OCI-M1 (cell line): ENCODE measurements at places on chromosomes 1 and 21.

DNA sequence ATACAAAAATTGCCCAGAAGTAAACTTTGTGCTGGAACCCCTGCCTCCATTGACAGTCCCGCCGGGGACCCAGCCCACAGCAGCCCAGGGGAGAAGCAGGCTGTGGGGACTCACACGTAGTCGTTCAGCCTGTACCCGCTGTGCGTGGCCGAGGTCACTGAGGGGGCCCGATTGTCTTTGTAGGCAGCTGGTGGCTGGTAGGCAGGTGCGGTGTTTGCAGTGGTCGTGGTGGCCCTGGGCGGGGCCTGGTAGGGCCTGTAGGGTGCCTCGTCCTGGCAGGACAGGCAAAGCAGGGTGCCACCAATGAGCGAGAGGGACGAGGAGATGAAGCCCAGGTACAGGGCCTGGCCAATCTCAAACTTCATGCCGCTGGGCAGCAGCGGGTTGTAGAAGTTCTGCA lies 19.1 kb downstream of the CLDN14 start:
- no peak for DNase-seq

DNA sequence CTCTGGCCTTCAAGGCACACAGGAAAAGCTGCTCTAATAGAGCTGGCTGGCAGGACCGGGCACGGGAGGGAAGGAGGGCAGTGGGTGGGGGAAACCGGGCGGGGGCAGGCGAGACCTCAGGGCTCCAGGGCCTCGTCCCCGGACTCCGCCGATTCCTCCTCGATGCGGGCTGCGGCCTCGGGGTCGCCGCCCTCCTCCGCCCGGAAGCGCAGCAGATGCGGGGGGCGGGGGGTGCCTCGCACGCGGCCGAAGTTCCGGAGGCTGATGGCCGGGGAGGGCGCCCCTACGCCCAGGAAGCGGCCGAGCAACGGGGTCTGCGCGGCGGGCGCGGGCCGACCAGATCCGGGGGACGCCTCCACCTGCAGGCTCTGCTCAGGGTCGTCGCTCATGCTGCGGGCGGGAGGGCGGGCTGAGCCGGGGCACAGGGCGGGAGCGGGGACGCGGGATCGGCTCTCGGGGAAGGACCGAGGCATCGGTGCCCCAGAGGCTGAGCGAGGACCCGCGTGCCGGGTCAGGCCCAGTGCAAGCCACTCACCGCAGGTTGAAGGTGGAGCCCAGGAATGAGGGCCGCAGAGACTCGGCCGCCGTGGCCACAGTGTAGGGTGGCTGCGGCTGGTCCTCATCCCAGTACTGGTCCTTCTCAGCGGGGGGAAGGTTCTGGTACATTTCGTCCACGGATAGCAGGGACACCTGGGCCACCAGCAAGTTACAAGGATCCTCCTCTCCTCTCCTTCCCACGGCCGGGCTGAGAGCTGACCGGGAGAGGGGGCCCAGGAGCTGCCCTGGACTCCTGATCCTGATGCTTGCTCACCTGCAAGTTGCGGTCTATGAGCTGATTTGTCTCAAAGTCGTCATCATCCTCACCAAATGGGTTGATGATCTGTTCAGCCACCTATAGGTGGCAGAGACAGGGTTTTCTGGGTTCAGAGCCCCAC lies 3.6 kb downstream of the BEST4 start:
- no peak for DNase-seq

GRCh38 chr21:25385911-25386474 lies 221.3 kb downstream of the MRPL39 start:
- peak; percentile 72 for DNase-seq

- DNase-seq: no peak
Observed at GRCh38 chr1:115113766-115114165, 24.5 kb upstream of the TSPAN2 start.

DNA sequence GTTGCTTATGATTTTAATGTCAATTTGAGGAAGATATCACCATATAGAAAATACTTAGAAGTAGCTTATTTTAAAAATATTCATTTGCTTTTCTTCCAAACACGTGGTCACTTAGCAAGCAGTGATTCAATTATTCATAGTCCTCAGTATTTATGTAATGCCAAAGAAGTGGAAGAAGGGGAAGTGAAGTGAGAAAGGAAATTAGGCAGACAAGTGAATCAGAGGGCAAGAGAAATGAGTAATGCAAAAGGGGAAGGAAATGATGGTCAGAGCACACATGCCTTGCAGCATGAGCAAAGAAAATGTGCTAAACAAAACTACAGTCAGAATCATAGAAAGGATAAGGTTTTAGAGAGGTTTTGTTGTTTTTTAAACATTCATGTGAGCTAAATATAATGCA lies 31.8 kb downstream of the SDCCAG8 start:
- DNase-seq: peak; percentile 85

- DNase-seq: no peak
Observed at GRCh38 chr1:29256979-29257804, 20.9 kb downstream of the PTPRU start.

DNA sequence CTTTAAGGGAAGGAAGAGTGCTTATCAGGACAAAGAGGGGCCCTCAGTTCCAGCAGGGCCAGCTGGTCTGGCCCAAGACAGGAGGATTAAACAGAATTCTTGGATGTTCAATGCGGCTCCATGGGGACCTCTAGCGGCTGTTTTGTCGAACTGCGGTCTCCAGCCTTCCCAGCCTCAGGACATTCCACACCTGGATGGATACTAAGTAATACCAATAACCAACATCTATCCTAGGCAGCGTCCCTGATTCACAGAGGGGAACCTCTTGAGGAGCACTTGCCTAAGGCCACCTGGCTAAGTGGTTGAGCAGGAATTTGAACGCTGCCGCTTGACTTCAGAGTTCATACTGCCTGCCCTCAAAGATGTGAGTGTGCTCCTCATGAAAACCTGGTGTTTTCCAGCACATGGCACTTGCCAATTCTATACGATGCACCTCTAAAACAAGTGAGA lies 15.5 kb upstream of the CD247 start:
- DNase-seq: peak; percentile 87

DNA sequence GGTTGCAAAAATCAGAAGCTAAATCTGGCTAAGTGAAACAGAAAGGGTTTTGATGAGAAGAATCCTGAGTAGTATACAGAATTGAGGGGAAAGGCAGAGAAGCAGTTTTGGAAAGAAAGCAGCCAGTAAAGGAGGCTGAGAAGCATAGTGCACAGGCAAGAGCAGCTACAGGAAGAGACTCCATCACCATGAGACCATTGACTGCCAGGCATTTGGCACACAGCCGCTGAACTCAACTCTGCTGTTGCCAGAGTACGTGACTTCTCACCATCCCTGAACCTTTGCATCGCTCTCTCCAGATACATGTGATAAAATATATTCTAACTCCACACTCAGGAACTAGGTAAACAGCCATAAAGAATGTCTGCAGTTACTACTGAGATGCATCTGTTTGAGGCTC lies 128.3 kb upstream of the C1orf21 start:
- DNase-seq: peak; percentile 22

- DNase-seq: no peak
Observed at GRCh38 chr1:48794816-48795215, 18.1 kb upstream of the BEND5 start.

DNA sequence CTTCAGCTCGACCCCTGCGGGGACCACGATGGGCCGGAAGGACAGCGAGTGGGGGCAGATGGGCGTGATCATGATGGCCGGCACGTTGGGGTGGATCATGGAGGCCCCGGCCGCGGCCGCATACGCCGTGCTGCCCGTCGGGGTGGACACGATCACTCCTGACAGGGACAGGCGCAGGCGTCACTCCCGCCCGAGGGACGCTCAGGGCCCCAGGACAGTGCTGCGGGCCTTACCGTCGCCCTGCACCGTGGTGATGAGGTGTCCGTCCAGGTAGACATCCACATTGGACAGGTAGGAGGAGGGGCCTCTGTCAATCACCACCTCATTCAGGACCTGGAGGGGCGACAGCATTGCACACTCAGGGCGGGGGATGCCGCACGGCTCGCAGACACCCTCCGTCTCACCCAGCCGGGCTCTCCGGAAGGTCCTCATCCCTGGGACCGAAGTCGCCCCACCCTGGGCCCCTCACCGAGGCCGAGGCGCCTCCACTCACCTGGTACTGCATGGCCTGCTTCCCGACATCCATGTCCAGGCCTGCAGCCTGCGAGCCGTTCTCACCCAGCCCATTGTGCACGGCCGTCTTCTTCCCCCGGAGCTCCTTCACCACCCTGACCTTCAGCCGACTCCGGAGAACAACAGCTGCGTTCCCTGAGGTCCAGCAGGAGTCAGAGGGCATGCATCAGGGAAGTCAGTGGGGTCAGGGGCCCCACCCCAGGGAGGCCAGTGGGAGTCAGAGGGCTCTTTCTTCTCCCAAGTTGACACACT lies 24.0 kb downstream of the NADK start:
- DNase-seq: no peak

DNA sequence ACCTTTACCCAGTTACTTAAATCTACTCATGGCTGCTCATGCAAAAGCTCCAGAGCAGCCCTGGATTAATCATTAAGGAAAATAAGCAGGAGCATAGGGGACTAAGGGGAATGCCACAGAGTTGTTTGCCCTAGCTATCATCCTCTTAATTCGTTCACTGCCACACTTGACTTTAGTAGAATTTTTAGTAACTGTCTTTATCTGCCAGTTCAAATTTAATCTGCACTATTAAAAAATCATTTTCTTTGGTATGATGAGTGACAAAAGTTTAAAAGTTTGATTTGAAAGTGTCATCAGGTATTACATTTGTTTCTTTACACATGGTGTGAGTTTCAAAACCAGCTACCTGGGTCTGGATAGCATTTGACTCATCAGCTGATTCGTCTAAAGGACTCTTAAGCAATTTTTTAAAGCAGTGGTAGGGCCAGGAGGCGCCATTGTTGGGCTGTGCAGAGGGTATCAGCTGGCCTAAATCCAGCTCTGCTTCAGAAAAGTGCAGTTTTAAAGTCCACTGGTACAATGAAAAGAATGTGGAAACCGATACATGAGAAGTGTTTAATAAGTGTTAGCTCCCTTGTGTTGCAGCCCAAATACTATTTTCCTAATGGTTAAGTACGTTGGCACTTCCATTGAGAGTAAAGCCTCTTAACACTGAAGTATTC lies 69.9 kb upstream of the DR1 start:
- no peak for DNase-seq
